SK-N-SH (cell line): ENCODE measurements at places on chromosomes 7 and 10. TPM values are rescaled to one million over a fixed set of nuclear protein-coding genes. Genes with fewer than 3 reads are reported as not detected.

Gene COL17A1
- 0.06 and 0.12 TPM in 2 replicates for polyA plus RNA-seq

Gene LGI1
- polyA plus RNA-seq: 0.03 TPM in 1 of 2 replicates, not detected in the other

DNA sequence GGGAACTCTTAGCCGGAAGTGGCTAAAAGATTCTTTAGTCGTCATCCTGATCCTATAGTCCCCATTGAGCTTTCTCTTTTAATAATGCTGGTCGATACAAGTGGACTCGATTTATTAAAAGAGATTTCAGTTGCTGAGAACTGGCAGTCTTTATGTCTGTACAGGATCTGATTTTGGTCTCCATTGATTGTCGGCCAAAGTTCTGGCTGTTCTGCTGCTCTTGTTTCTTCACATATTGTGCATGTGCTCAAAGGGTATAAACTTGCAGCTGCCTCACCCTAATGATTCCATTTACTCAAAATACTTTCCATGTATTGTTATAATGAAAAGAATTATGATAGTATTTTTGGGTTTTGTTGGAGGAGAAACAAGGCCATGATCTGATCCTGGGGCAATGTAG is 100.7 kb upstream of the CTTNBP2 start:
- DNase-seq: no peak

DNA sequence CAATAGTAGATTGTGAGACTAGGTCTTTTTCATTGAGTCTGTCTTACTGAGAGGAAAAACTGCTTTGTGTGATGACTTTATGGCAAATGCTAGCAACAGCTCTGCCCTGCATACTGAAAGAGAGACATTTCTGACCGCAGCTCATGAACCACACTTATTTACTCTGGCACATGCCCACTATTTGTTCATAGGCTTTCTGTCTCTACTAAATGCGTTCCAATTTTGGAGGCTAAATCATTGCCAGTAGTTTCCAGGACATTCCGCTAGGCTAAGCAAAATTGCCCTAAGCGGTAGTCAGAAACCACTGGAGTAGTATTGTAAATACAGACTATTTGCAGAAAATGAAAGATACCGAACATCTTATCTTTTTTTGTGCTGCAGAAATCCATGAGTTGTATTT is 55.6 kb upstream of the DLX6 start:
- DNase-seq: no peak

Gene SPAM1
- not detected in 2 replicates for polyA plus RNA-seq

DNA sequence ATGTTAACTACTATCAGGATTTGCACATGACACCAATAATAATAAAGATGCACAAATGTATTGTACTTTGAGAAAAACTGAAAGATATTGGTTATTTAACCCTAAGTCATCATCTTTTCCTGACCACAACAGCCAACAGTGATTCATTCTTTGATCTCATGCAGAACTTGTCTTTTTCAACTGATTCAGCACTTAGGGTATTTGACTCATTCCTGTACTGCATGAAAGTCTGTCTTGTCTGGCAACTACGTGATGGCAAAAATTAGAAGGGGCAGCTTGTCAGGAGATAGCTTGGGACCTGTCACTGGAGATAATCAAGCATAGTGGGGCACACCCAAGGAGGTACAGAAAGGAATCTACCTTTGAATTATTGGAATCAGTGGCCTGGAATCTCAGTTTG is 77.8 kb upstream of the LRRC17 start:
- DNase-seq: no peak

DNA sequence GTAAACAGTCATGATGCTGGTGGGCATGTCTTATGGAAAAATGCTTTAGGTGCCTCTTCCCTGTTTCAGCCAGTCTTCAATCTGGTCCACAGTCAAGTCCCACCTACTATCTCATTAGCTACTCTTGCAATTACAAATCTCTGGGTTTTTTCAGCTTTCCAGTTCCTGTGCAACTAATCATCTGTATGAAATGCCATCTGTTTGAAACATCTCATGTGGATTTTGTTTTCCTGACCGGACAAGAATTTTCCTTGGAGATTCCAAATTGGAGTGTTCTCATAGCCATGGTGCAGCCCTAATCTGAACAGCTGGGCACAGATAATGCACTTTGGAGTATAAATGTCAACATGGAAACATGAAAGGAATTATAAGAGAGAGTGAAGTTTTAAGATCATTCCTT is 41.3 kb upstream of the CALN1 start:
- no peak for DNase-seq

Gene CABCOCO1
- polyA plus RNA-seq: 0.71 and 0.94 TPM in 2 replicates

DNA sequence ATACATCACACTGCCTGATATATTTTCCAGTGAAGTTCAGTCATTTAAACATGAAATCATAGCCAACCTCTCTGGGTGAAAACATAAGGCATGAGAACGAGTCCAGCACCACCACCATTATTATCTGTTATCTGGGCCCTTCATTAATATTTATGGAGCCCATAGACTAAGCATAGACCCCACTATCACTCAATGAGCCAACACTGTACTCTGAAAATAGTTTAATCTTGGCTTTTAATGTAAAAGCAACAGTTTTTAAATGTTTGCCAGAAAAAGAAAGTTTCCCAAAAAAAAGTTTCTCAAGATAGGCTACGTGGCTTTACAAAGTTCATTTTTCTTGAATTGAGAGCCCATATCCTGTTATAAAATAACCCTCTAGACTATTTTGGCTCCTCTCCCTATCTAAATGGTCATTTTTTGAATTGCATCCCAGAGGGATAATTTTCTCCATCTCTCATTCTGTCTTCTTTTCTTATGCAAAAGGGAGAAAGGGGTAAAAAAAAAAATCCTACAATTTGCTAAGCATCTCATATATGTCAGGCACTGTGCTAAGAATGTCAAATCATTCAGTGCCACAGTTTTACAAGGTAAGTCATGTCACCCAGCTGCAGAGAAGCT is 66.1 kb downstream of the FZD1 start:
- DNase-seq: no peak

DNA sequence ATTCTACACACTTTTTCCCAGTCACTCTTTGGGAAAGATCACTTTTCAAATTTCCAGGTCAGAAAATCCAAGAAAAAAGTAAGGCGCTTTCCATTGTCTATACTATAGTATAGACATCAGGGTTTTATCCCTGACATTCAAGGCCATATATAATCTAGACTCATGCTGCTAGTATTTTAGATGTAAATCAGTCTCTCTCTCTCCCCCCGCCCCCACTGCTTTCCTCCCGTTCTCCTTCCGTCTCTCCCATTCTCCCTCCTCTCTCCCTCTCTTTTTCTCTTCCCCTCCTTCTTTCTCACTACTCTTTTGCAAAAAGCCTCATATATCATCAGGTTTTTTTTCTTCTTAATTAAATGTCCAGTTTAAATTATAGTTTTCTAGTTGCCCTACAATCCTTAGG is 154.8 kb downstream of the PHF14 start:
- DNase-seq: no peak

DNA sequence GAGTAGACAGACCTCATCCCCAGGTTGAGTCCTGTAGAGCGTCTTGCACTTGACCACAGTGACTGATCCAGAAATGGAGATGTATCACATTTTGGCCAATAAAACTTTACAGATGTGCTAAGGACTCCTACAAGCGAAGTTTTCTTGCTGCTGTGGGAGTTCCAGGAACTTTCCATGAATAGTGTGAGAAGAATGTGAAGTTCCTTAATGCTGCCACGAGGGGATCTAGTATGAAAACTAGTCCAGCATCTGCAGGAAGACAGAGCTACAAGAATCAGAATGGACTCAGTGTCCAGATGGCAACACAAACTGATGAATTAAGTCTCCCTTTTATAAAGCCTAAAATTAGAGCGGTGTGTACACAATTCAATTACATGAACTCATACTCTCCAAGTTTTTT is 14.8 kb upstream of the LSM8 start:
- DNase-seq: no peak

Gene POM121C
- 17.5 and 20.4 TPM in 2 replicates for polyA plus RNA-seq

Gene BMPER
- polyA plus RNA-seq: 18.2 and 20.0 TPM in 2 replicates

- no peak for DNase-seq
Measured at GRCh38 chr7:104625956-104626355, 297.6 kb downstream of the LHFPL3 start.

Gene PAPSS2
- 50.0 and 55.0 TPM in 2 replicates for polyA plus RNA-seq

DNA sequence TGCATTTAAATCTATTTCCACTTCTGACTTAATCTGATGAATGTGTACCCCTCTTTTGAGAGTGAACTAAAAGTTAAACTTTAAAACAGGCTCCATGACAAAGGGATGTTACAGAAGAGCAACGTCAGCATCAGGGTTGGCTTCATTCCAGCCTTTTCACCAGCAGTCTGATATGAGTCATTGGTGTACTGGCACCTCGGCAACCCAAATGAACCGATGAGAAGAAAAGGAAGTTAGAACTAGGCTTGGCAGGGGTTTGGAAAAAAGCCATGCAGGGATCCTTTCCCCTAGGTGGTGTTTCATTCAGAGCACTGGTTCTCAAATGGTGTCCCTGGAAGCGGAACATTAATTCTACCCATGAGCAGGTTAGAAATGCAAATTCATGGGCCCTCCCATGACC is 53.6 kb downstream of the SEC61G start:
- no peak for DNase-seq

GRCh38 chr10:119397416-119397815 is 145.1 kb downstream of the RGS10 start:
- no peak for DNase-seq

DNA sequence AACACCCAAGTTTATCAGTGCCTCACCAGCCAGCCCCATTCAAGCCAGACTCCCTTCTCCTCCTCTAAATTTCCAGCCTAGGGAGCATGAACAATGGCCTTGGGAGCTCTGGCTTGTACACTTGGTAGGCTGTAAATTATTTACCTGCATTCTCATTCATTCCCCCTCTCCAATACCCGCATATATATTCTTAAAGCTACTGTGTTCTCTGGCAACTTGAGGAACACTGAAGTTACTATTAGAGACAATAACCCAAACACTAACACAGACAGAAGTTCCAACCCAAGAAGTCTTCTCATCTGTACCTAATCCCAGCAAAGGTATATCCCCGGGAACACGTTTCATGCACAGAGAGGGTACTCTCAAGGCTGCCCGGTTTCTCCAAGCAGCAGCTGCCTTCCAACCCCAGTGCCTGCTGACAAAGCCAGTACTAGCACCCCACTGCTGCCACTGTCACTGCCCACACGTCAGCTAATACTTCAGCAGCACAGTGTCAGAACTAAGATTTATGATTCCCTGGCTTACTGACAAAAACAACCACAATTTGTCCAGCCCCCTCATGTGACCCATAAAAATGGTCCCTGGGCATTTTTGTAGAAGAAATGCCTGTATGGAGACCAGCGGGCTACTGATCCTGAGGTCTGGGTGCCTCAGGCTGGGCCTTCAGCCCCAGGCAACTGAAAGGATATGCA is 3.1 kb downstream of the WDR91 start:
- DNase-seq: no peak

DNA sequence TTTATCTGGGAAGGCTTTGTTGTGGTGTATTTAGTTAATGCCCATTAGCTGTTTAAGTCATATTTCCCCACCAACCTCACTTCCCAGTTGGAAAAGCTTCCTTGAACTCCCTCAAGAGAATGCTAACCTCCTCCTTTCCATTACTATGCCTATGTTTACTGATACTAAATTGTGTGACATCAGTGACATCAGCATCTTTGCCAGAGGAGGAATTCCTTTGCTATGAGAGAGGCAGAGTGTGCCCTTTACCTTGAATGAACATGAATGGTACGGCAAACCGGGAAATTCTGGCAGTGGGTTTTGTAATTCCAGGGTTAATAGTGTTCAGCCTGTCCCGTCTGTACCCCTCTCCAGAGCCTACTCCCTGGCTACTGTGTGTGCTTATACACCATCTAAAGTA is 22.1 kb upstream of the GLCCI1 start:
- DNase-seq: no peak

DNA sequence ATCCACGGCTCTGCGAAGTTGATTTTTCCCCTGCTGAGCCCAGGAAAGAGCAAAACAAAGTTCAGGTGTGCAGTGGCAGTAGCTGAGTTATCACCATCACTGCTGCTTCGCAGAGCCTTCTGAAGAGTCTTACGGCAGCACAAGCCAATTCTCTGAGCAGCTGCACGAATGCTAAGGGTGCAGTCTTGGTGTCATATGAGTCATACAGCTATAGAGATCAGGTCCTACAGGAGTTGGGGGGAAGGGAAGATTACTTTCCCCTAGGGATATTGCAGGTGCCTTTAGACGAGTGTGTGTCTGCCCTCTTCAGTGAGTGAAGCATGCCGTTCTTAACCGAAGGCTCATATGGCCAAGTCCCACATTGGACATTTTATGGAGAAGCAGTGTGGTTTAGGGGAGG is 227.8 kb downstream of the CELF2 start:
- DNase-seq: no peak

DNA sequence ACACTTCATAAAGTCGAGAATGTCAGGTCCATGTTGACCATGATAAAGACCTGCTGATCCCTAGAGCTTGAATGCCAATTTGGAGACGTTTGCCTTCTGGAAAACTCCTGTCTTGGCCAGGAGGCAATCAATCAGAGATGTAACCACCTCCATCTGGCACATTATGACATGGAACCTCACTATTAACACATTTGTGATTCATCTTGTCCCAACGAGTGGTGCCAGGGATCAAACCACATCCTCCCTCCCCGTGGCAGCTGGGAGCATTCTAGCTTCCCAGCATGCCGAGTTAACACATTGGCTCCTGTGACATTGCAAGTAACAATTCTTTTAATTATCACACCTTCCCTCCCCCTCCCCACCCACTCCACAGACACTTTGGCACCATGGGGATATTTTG is 84.0 kb upstream of the PPP1R17 start:
- no peak for DNase-seq

GRCh38 chr7:131608116-131608500 is 51.7 kb upstream of the PODXL start:
- no peak for DNase-seq

Gene CHAT
- polyA plus RNA-seq: 0.08 TPM in 1 of 2 replicates, not detected in the other

DNA sequence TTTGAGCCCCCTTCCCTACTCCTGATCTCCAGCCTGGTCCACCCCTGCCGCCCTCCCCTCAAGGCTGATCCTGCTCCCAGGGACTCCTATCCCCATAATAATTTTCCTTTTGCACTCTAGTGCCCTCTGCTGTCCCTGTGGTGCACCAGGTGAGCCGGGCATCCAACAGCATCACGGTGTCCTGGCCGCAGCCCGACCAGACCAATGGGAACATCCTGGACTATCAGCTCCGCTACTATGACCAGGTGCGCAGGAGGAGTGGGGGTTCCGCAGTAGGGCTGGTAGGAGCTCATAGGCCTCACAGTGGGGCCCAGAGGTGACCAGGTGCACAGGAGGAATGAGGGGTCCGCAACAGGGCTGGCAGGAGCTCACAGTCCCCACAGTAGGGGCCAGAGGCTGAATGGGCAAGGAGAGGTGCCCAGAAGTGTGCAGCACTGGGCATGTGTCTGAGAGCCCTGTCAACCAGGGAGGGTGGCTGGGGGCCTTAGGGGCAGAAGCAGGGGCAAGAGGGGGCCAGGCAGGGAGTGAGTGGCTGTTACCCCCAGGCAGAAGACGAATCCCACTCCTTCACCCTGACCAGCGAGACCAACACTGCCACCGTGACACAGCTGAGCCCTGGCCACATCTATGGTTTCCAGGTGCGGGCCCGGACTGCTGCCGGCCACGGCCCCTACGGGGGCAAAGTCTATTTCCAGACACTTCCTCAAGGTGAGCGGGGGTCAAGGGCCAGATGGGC is 11.7 kb downstream of the EPHB6 start:
- DNase-seq: peak; percentile 88

Gene BCCIP
- 28.0 and 34.2 TPM in 2 replicates for polyA plus RNA-seq
